ENCODE measurements at places on chromosomes 3 and 15.
A peak's percentile ranks its signal among the peaks of the same experiment; 100 is the strongest.

DNA sequence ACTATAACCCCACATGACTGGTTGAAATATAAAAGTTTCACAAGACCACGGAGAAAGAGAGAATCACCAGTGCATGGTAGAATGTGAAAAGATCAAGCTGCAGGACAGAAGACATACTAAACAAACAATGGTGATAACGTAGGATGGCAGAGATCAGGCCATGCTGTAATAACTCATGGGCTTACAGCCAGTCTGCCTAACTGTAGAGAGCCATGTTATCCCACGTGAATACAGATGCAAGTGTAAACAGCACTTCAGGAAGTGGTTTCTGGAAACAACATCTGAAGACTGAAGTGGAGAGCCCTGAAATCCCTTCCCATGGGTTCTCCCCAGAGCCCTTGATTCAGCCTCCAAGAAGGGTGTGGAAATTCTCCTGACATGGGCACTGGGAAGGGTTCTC, 103.2 kb upstream of the SLCO2A1 start:
- DNase-seq = no peak

DNA sequence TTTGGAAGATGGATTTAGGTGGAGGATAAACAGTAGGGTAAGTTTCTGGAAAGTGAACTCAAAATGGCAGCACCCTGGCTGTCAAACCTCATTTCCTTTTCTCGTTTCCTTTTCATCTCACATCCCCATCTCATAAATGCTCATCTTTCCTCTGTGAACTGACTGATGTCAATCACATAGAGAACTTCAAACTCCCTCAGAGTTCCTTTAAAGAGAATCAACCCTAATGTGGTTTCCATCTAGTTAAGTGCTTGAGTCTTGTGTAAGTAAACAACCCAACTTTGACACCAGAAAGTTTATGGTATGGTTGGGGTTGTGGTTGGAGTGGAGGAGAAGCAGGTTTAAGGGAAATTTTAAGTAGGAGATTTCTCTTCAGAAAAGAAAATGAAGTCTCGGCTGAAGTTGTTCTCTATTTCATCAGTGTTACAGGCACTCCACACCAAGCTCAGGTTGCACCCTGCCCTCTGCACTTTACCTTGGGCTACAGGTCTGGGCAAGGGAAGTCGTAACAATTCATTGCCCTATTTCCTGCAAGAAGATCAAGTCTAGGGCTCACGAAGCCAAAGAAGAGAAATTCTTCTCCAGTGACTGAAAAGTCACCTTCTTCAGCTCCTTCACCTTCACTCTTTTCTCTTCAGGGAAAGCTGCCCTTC, 34.4 kb upstream of the TNIK start:
- DNase-seq = no peak

- DNase-seq = peak; percentile 62
These were observed 185.3 kb downstream of the FNDC3B start for GRCh38 chr3:172224560-172225214.

- no peak for DNase-seq
These were observed 36.9 kb downstream of the RFTN1 start for GRCh38 chr3:16476636-16477035.

- no peak for DNase-seq
These were observed 124.6 kb upstream of the GBE1 start for GRCh38 chr3:81886081-81886480.

- no peak for DNase-seq
These were observed 91.6 kb upstream of the LIPC start for GRCh38 chr15:58340176-58340575.
